ENCODE measurements at places on chromosomes 2 and 18.

DNA sequence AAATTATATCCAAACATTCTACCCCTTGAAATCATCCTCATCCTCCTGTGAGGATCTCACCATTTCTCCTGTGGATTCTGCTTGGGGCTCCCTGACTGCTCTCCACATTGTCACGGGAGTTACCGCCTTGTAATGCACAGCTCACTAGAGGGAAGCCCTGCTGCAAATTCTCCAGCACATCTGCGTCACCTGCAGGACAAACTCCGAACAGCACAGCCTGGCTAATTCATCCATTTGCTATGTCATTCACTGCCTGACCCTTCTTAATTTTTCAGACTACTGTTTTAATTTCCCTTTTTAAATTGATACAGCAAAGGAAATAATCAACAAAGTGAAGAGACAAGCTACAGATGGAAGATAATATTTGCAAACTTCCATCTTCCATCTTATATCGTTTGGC is 627.4 kb downstream of the FBXO15 start:
- peak; percentile 37 for DNase-seq

DNA sequence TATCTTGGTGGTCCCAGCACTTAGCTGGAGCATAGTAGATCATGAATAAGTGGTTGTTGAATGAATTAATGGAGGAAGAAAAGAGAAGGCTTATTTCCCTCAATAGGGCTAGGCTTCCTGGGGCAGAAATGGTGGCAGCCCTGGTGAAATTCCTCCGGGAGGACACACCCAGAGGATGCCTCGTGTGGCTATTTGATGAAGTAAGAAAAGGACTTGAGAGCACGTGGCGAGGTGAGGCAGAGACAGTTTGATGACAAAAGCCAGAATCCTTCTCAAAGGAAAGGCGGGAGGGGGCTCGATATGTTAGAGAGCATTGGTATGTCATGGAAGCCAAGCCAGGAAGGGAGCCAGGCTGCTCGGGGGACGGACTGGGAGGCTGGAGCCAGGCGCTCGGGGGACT is 14.7 kb downstream of the FAM228A start:
- DNase-seq: no peak

DNA sequence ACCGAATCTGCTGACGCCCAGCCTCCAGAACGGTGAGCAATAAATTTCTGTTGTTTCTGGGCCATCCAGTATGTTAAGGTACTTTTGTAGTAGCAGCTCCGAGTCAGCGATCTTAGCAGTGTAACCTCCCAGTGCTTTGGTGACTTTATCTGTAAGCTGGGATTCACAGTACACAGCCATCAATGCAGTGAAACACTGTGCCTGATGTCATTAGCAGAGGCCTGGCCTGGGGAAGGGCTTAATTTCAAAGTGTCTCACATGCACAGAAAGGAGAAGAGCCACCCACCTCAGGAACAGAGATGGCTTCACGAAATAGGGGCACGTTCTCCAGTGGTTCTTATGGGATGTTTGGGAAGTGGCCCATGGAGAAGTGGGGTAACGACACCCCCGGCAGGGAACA is 281.2 kb downstream of the PHLPP1 start:
- DNase-seq: no peak

GRCh38 chr2:68762100-68762499 is 27.5 kb downstream of the ARHGAP25 start:
- DNase-seq: no peak

DNA sequence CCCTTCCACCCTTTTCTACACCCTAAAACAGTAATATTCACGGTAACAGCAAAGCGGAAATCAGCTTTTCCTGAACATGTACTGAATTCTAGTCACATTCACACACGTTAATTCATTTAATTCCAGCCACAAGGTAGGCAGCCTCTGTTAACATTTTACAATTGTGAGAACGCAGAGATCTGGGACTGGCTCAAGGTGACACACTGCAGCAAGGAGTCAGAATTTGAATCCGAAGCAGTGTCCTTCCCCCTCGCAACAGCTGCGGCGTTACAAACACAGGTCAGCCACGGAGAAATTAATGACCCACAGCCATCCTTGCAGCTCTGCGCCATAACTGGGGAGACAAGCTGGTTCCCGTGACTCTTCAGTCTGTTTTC is 818 bp upstream of the SLC20A1 start:
- DNase-seq: no peak

DNA sequence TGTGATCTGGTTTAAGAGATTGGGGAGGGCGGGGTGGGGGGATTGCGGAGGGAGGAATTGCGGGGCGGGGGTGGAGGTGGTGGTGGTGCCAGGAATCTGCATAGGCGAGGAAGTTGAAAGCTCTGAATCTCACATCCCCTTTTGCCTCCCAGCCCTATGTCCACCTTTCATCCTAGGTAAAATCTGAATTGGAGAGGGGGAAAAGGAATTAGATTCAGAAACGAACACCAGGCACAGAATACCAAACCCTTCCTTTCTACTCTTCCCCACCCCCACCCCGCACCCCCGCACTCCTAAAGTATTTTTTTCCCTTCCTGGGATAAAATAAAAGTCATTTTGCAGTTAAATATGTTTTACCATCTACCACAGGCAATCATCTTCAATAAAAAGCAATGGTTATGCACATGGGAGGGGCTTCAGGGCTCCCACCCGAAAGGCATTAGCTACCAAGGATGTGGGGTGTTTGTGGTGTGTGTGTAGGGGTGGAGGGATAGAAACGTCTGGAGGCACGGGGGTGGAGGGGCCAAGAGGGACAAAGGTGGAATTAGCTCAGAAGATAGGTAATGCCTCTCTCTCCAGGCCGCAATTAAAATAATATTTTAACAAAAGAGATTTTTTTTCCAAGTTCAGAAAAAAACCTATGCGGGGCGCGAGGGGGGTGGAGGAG is 1.8 kb downstream of the IGFBP5 start:
- no peak for DNase-seq

DNA sequence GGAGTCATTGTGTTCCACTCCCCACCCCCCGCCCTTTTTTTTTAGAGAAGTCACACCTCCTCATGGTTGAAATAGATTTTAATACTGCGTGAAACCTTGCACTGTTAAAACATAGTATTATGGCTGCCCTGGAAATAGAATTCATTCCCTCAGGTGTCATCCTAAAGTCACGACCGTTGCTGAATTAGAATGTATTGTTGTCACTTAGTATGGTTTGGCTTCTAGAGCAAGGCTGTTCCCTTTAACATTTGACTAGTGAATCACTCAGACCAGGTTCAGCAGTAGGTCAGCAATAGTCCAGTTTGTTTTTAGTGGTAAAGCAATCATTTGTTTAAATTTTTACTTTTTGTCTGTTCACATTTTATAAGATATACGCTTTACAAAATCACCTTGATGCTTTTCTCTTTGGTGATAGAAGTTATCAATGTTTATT is 1.2 kb downstream of the BABAM2 start:
- DNase-seq: no peak

- DNase-seq: no peak
Measured at GRCh38 chr2:232529806-232530547, 4.0 kb downstream of the CHRND start.

DNA sequence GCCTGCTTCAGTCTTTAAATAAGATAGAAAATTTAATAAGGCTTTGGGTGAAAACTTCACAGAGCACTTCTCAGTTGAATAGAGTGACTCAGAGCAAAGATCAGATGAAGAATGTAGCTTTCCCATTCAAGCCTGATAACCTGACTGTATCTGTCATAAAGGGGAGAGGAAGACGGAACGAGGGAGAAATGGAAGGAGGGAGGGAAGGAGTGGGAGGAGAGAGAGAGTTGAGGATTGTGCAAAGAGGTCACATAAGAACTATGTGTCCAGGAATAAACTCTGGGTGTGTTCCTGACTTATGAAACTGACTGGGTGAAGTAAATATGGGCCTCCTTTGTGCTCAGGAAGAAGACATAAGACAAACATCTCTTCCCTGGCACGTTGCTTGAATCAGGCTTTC is 385.5 kb downstream of the LPIN1 start:
- no peak for DNase-seq

DNA sequence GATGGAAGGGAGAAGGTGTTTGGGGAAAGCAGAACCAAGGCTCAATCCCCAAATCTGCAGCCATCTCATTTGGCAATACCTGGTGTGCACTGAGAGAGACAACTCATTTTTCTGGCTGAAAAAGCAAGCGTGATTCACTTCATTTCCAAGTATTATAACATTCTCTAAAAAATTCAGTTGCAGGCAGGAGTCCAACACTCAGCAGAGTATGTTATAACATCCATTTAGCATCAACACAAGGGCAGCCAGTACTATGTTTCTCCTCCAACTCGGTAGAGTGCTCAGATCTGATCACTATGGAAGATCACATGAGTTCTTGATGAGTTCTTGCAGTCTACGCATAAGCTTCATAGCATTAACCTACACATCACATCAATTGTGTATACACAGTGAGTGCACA is 99.4 kb upstream of the PID1 start:
- DNase-seq: no peak

- no peak for DNase-seq
Measured at GRCh38 chr2:146295080-146295670, 1549.7 kb upstream of the ACVR2A start.

GRCh38 chr2:199902486-199903110 is 8.5 kb upstream of the C2orf69 start:
- DNase-seq: no peak

DNA sequence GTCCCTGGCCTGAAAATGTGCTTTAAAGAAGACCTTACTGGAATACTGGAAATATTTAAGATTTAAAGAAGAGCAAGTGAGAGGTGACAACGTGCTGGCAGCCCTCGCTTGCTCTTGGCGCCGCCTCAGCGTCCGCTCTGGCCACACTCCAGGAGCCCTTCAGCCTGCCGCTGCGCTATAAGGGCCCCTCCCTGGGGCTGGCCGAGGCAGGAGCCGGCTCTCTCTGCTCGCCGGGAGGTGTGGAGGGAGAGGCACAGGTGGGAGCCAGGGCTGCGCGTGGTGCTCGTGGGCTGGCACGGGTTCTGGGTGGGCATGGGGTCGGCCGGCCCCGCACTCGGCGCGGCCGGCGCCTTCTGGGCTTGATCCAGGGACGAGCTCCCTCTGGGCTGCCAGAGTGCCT is 2.9 kb upstream of the COQ10B start:
- DNase-seq: no peak

DNA sequence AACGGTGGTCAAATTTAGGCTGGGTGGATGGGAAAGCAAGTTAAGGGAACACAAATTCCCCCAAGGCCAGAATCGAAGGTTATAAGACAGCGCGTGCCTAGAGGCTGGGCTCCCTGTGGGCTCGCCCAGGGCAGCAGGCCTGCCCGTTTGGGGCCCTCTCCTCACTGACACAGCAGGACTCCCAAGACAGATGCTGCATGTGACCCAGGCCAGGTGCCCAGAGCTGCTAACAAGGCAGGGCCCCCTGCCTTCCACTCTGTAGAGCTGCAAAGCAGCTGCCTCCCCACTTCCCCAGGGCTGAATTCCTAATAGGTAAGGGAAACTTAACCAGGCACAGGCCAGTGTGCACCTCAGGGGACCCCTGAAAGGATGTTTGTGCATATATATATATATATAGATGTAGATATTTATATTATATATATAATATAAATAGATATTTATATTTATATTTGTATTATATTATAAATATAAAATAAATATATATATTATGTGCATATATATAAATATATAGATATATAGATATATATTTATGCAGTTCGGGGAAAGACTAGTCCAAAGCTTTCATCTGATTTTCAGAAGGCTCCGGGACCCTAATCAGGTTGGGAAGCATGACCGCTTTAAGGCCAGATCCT is 43.7 kb downstream of the TMEM37 start:
- peak; percentile 55 for DNase-seq

DNA sequence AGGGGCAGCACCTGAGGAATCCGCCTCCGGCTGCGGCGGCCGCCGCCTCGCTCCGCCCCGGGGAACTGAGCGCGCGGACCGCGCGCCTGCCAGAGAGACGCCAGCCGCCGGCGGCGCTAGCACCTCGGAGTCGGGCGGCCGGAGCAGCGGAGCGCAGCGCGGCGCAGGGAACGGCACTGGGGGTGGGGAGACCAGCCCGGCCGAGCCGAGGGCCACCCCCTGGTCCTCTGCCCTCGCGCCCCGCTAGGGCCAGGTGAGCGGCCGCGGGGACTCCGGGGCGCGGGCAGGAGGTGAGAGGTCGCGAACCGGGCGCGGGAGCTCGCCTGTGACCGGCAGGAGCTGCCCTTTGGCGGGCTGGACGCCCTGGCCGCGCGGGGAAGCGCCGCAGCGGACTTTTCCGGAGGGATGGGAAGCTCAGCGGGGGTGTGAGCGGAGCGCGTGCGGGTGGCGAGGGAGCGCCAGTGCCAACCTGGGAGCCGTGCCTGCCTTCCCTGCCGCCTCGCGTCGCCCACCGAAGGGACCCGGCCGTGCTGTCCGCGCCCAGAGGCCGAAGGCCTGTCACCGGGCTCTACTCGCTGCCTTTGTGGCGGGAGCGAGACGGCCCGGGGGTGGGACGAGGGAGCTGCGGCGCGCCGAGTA is at the start of gene GREB1L:
TSS of gene GREB1L (plus strand) at position 92 of the 639 bp plus-strand sequence. CDS start 141,287 bp downstream, outside the sequence.
- DNase-seq: peak; percentile 90

GRCh38 chr18:10274301-10274700 is 180.1 kb upstream of the APCDD1 start:
- no peak for DNase-seq

GRCh38 chr2:33729353-33729752 is 130.3 kb upstream of the FAM98A start:
- DNase-seq: no peak

- DNase-seq: no peak
Measured at GRCh38 chr2:187594801-187595200, 40.6 kb upstream of the TFPI start.

- no peak for DNase-seq
Measured at GRCh38 chr2:123563515-123563914, 461.6 kb upstream of the CNTNAP5 start.

- no peak for DNase-seq
Measured at GRCh38 chr2:240140511-240140910, at the start of gene OTOS. TSS of gene OTOS (minus strand) at chr2:240140658. CDS start at chr2:240140326, 332 bp downstream.

- DNase-seq: no peak
Measured at GRCh38 chr2:8541636-8542035, 140.2 kb upstream of the ID2 start.

GRCh38 chr2:216698895-216699294 is 3.5 kb upstream of the IGFBP5 start:
- DNase-seq: peak; percentile 70

DNA sequence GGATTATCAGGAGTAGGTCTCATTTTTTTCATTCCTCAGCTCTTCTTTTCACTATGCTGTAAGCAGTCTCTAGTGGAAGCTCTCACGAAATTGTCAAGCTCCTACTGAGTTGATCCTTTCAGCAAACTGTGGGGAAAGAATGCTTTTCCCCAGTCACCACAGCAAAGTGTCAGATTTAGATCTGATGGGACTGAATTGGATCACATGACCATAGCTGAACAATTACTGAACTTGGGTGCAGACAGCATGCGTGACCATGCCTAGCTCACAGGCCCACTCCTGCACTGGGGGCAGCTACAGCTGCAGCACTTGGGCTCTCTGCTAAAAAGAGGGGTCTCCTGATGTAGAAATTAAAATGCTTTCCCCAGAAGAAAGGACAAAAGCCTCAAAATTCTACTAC is 3.1 kb downstream of the ARHGAP15 start:
- DNase-seq: no peak

- no peak for DNase-seq
Measured at GRCh38 chr2:175432021-175432420, 250.5 kb upstream of the ATP5MC3 start.

- DNase-seq: no peak
Measured at GRCh38 chr18:33146014-33146413, 294.5 kb downstream of the CCDC178 start.
